RCC 7860 (cell line): ENCODE measurements at places on chromosomes 4 and X.

DNA sequence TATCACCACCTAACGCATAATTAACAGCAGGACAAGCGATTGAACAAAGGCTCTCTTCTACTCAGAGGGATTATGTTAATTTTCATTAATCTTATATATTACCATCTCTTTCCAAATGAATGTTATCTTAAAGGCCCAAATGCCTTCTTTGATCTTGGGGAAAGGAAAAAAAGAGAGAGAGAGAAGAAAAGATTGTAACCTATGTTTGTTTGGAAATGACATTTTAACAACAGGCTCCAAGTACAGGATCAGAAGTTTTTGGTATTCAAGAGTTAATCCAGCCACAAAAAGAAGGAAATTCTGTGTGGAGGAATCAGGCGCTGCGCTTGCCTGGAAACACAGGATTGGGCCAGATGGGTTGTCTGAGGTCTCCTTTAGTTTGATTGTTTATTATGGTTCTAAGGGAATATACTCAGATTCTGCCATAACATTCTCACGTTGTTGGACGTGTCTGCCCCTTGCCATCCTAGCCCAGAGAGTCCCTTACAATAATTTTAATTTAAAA, 100.7 kb upstream of the STX18 start:
- DNase-seq: no peak

- peak; percentile 37 for DNase-seq
Observed at GRCh38 chr4:38322714-38323113, 341.3 kb upstream of the KLF3 start.

- no peak for DNase-seq
Observed at GRCh38 chrX:55088795-55089489, at the start of gene PAGE2. Gene PAGE2, plus strand, starts transcription at chrX:55089018. Its CDS starts 1,003 bp downstream, at chrX:55090021.

DNA sequence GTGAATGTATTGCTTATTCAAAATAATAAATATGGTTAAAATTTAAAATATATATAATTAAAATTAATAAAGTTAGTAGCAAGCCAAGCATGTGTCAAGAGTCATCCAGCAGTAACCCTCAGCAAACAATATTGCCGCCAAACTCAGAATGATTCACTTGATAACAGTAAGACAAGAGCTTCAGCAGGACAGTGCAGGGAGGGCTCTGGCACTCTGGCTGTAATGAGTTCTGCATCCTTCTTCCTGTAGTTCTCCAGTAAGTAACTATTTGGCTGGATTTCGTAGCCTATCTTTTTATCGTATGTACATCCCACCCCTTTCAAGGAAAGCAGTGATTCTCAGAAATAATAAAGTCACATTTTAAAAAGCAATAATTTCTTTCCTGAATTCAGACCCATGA, 17.6 kb downstream of the OTUD6A start:
- no peak for DNase-seq

DNA sequence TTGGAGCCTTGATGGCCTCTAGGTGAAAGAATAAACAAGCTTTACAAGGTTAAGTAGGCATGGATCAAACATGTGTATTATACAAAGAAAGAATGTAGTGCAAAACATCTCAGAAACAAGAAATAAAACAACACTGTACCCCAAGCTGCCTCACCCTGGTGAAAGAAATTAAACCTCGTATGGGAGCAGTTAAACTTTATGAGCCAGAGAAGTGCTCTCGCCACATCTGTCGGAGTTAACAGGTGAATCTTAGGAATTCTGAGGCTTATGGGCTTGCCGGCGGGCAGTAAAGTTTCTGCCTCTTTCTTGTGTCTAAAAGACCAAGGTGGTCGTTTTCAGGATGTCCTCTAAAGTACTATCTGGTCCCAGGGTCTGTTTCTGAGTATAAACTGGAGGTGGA, 34.0 kb upstream of the ARSH start:
- no peak for DNase-seq

- no peak for DNase-seq
Observed at GRCh38 chr4:147829401-147830101, 97.7 kb downstream of the ARHGAP10 start.

DNA sequence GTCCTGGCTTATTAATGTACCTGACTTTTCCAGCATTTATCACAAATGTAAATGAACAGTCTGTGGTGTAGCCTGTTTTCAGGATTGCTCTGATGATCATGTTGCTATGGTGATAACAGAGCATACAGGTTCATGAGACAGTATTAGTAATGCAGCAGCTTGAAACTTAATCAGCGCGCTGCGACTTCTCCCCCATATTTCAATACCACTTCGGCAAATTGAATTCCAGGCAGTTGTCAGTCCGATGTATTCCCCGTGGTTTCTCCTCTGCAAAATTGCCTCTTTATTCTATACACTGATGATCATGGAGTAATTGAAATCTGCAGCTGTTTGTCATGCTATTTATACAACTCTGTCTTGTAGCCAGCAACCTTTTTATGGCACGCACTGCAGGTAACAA, 239.3 kb downstream of the C4orf33 start:
- DNase-seq: no peak

GRCh38 chr4:134408897-134409296, 207.3 kb upstream of the PABPC4L start:
- no peak for DNase-seq

DNA sequence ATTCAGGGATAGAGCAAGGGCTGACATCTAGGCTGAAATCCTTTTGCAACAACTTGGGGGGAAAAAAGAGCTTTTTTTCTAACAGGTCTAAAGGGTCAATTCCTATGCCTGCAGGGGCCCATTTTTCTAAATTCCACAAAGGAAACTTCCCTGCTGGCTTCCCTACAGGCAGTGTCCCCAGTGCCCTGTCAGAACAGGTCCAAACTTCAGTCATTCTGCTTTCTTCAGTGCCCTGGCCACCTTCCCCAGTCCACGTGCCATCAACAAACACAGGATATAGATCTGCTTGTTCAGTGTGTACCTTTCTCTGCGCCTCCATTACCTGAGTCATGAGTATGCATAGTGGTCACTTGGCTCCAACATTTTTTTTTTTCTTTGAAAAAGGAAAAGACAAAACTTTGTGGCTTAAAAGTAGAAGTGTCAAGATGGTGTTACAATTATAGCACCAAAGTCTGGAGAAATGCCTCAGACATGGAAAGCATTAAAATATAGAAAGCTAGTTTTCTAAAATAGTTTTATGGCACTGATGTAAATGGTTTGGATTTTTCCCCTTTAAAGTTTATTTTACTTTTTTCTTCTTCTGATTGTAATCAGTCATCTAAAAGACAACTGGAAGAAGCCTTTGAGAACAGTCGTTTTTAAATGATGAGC, 84.0 kb upstream of the JADE1 start:
- no peak for DNase-seq

GRCh38 chr4:165152527-165152926, 39.9 kb upstream of the TMEM192 start:
- DNase-seq: no peak

DNA sequence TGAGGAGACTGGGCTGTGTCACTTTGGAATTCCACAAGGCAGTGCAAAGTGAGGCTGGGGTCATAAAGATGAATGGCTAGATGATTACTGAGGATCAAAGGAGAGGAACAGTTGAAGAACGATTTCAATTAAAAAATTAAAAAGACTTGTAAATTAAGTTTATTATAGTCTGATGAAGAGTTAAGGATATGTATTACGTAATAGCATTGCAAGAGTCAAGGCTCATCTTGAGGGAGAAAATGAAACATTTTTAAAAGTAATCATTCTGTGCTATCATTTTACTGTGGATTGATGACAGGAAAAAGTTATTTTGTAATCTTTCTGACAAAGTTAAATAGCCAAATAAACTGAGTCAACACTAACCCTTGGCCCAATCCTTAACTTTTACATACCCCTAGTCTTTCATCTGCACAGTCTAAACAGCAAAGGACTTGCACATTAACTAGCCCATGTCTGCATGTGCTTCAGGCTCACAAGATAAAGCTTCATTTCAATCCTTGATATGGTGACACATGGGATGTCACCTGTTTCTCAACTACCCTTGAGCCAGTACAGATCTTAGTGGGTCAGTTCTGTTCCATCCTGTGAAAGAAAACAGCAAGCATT, 465.5 kb upstream of the CTSO start:
- DNase-seq: no peak

GRCh38 chr4:90996813-90997212, 869.6 kb downstream of the CCSER1 start:
- DNase-seq: no peak
